ENCODE measurements at places on chromosomes 7 and 10.

DNA sequence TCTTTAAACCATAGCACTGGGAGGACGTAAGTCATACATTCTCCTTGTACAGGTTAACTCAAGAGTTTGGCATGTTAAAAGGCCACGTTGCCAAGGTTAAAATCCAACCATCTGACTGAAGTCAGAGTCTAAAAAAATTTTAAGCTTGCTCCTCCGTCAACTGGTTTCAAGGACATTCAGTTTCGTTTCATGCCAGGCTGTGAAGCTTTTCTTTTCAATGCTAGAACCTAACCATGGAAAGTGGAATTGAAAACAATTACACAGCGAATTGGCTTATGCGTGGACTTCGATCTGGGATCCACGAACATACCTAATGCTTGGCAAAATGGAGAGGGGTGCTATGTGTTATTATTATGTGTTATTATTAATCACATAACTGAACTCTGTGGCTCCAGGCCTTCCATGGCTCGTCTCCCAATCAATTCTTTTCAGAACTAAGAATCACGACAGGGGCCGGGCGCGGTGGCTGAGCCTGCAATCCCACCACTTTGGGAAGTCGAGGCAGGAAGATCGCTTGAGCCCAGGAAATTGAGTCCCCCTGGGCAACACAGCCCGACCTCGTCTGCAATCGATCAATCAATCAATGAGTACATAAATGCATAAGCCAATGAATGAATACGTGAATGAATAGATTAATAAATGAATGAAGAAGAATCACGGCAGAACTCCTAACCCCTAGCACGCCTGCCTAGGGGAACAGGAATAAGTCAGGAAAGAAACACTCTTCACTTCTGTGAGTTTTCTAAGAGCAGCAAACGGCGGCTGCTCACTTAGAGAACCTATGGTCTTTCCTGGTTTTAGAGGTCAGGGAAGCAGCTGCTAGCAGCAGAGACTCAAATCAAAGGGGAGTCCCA is 733 bp upstream of the ARL5B start:
- DNase-seq: no peak

GRCh38 chr7:135189221-135189662 is 18.7 kb upstream of the CYREN start:
- DNase-seq: no peak

DNA sequence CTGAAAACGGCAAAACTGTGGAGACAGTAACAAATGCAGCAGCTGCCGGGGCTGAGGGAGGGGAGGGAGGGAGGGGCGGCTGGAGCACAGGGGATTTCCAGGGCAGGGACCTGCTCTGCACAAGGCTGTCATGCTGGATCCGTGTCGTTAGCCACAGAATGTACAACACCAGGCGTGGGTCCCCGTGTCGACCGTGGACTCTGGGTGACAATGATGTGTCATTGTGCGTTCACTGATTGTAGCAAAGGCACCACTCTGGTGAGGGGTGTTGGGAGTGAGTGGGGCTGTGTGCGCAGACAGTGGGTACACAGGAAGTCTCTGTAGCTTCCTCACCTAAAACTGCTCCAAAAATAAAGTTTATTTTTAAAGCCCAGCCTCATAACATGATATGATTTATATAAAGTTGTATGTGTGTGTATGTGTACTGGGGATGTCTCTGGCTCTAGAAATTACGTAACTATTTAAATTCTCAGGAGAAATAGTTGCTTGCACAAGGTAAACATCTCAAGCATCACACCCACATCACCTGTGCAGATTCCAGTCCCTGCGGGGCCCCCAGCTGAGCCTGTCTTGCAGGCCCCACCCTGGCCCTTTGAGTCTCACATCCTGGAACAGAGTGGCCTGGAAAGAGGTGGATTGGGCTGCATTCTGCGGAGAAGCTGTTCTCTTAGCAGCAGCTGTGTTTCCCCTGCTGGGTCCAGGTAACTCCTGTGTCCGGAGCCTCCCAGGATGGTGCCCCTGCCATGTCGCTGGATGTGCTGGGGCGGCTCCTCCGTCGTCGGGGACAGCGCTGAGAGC is 135.7 kb downstream of the DYNC2I1 start:
- no peak for DNase-seq

DNA sequence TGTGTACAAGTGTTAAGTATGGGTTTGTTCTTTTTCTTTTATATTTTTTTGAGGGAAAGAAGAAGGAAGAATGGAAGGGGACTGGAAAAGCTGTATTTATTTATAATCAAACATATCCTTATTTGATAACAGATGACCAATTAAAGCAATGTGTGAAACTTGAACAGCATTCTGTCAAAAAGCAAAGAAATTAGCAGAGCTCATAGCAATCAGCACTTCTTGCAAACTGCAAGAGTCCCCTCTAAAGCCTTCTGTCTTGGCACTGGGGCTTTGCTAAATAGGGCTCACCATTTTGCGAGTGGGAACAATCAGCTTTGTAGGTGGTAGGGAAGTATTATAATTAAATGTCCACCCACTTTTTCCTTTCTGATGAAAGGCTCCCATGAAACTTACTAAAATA is 164.9 kb upstream of the LRRTM3 start:
- DNase-seq: no peak

- DNase-seq: no peak
Measured at GRCh38 chr7:137956591-137956990, 45.3 kb downstream of the CREB3L2 start.

Data from omental fat pad (tissue), 4 donors.